ENCODE measurements at places on chromosomes 3 and 15.

DNA sequence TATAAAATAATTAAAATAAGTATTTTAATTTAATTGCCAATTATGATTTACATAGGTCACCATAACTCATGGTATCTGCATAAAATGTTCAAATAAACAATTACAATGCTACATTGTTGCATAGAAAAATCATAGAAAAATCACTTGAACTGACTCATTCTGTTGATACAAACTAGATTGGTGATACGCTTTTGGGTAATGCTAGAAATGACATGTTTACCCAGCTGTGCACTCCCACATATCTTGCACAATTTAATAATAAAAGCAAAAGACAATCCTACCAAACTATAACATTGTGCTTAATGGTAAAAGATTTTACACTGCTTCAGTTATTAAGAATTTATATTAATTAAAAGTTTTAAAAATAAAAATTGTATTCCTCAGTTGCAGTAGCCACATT, 45.8 kb upstream of the FBXL22 start:
- DNase-seq = no peak

GRCh38 chr15:60605879-60606307, 127.0 kb upstream of the ICE2 start:
- DNase-seq = no peak

DNA sequence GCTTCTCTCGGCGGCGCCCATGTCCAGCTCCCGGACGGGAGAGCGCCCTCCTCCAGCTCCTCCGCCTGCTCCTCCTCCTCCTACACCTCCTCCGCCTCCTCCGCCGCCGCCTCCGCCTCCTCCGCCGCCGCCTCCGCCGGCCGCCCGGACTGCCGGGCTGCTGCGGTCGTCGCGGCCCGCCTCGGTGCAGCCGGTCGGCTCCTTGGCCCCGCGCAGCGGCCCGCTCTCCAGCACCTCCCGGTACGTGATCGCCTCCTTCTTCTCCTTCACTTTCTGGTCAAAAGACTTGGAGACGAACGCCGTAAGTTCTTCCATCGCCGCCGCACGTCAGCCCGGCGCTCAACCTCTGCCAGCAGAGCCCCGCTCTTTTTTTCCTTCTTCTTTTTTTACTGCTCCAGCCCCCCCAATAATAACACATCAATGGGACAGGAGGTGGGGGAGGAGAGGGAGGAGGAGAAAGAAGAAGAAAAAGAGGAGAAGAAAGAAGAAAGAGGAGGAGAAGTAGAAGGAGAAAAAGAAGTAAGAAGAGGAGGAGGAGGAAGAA, 438 bp downstream of the SHOX2 start:
- no peak for DNase-seq

DNA sequence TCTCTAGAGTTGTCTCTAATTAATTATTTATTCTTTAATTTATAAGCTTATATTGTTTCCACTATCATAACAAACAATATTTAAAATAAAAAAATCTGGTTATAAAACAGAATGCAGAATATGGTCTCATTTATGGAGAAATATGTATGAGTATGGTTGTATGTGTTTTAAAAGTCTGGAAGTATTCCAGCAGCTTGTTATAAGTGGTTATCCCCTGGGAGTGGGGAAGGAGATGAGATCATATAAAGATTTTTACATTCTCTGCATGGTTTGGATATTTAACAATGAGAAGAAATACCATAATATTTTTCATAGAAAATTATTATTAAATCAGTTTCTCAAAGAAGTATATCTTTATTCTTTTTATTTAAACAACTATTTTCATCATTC, 135.4 kb upstream of the MB21D2 start:
- no peak for DNase-seq

DNA sequence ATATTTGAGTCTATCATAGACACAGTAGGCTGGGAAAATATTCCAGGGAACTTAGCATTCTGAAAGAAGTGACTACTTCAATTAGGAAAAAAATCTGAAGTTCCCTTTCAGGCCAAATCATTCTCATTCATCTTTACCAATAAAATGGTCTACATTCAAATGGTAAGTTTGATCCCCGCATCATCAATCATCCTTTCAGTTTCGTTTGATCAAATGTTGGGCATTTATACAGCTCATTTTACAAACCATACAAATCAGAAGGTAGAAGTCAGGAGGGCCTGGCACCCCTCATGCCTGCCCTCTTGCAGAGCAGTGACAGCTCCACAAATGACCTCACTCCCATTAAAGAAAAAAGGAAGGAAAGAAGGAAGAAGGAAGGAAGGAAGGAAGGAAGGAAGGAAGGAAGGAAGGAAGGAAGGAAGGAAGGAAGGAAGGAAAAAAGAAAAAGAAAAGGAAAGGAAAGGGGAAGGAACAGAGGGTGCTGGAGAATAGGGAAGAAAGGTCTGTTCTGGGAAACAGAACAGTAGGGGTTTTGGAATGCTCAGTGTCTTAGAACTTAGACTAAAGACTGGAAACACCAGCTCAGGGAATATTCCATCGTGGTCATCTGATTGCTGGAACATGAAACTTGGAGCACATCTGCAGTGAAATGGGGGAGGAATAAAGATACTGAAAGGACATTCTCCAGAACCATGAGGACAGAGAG, 86.1 kb downstream of the XXYLT1 start:
- no peak for DNase-seq

DNA sequence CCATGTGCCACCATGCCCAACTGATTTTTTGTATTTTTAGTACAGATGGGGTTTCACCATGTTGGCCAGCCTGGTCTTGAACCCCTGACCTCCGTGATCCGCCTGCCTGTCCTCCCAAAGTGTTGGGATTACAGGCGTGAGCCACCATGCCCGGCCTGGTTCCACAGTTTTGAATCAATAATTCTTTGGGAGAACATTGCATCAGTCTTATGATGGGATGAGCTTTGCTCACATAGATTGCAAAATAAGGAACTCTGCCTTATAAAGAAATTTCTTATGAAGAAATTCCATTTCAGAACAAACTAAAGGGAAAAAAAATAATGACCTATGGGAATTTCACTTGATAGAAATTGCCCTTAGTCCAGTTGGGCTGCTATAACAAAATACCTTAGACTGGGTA, 15.8 kb upstream of the TMPRSS7 start:
- DNase-seq = no peak

DNA sequence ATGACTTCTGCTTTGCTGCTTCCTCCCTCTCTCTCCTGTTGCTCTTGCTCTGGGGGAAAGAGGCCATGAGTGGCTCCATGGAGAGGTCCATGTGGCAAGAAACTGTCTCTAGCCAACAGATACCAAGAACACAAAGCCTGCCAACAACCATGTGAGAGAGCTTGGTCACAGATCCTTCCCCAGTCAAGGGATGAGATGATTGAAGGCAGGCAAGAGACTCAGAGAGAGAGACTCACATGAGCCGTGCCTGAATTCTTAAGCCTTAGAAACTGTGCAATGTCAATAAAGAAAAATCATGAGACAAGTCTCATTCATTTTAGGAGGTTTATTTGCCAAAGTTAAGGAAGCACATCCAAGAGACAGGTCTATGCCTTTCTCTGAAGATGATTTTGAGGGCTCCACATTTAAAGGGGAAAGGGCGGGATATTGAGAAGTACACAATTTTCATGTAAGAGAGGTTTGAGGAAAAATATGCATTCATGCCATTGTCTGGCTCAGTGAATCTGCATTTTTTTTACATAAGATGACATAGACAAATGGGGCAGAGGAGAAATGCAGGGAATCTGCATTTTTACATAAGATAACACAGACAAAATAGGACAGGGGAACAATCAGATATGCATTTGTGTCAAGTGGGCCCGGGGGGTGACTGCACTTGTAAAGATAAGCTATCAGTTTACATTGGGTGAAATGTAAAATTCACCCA, 59.5 kb upstream of the SUCLG2 start:
- no peak for DNase-seq
